ENCODE measurements at places on chromosomes 2 and 18. TPM values are rescaled to one million over a fixed set of nuclear protein-coding genes. Genes with fewer than 3 reads are reported as not detected.

The SERPINB11 gene
- total RNA-seq, result not detected

The NTSR2 gene
- not detected for total RNA-seq

The MC2R gene
- not detected for total RNA-seq

DNA sequence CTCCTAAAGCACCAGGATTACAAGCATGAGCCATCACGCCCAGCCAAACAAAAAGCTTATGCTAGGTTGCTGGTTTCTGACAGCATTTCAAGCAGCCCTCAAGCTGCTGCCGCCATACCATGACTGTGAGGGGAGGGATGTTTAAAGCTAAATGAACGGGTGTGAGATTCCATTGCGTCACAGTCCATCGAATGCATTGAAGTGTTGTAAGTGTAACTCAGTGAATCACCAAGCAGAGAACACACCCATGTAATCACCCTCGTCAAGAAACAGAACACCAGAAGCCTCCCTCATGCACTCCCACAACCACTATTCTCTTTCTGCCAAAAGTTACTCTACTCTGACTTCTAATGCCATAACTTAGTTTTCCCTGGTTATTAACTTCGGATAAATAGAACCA, 32.8 kb upstream of the MC5R start:
- no peak for DNase-seq

DNA sequence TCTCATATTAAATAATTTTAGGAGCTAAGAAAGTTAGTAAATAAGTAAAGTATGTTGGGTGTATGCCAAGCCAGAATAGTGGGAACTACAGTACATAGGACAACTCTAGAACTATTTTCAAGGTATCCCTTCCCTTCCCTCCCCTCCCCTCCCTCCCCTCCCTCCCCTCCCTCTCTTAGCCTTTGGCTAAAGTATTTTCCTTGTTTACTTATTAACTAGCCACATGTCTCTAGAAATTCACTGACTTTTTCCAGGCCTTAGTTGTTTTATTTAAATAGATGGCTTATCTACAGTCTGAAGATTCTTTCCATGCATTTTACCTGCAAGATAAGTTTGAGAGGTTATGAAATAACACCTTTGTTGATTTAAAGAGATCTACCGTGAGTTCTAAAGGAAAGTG, 402.1 kb downstream of the PARD3B start:
- DNase-seq, result no peak

- no peak for DNase-seq
Measured at GRCh38 chr2:203625701-203626100, 80.7 kb upstream of the CD28 start.

DNA sequence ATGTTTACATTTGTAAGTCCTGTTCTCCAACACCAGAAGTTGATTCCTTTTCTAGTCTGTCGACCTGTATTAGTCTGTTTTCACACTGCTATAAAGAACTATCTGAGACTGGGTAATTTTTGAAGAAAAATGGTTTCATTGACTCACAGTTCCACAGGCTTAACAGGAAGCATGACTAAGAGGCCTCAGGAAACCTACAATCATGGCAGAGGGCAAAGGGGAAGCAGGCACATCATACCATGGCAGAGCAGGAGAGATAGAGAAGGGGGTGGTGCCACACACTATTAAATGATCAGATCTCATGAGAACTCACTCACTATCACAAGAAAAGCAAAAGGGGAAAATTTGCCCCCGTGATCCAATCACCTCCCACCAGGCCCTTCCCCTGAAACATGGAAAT, 112.8 kb upstream of the MAP3K20 start:
- DNase-seq, result no peak

- DNase-seq, result peak; percentile 61
Measured at GRCh38 chr2:230877116-230877758, 12.5 kb downstream of the ITM2C start.

Data from cardiac septum (tissue), 1 donor.